ENCODE measurements at places on chromosomes 12 and 14.
A peak's percentile ranks its signal among the peaks of the same experiment; 100 is the strongest.

- no peak overlapping the region for H3K4me3 ChIP-seq
- no peaks in the 10 kb centered on the region for H3K36me3 ChIP-seq
- no peak for DNase-seq
- H3K27me3 ChIP-seq, result no peaks in the 10 kb centered on the region
Observed at GRCh38 chr12:67052981-67053380, 216.2 kb upstream of the CAND1 start.

GRCh38 chr12:46332260-46332659, 40.3 kb downstream of the SLC38A2 start:
- no peaks in the 10 kb centered on the region for H3K27me3 ChIP-seq
- H3K36me3 ChIP-seq, result no peaks in the 10 kb centered on the region
- no peak overlapping the region for H3K27ac ChIP-seq
- no peak overlapping the region for H3K4me3 ChIP-seq

GRCh38 chr12:120013659-120014380, 24.8 kb downstream of the BICDL1 start:
- no peak overlapping the region for H3K27ac ChIP-seq
- no peak for DNase-seq
- H3K4me3 ChIP-seq, result no peak overlapping the region
- H3K27me3 ChIP-seq, result no peaks in the 10 kb centered on the region
- no peaks in the 10 kb centered on the region for H3K4me1 ChIP-seq

DNA sequence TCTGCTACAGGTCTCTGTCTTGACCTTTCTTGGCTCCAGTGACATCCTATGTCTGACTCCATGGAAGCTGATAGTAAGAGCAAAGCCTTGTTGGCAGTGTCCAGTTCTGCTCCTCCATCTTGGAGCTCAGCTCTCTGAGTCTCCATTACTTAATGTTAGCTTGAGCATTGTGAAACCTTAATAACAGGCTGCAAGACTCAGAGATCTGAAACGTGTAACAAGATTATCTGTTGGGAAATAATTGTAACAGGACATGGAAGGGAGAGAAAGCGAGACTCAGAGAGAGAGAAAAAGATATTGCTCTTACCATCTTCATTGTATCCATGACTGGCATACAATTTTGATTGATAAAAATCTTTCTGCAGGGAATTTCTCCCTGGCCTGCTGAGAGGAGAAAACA, 1365.7 kb downstream of the AACS start:
- H3K27me3 ChIP-seq, result no peaks in the 10 kb centered on the region
- no peak overlapping the region for H3K4me3 ChIP-seq
- DNase-seq, result no peak
- no peak overlapping the region for H3K27ac ChIP-seq

GRCh38 chr12:62282057-62282774, 22.0 kb downstream of the USP15 start:
- H3K4me1 ChIP-seq, result no peaks in the 10 kb centered on the region
- no peak for DNase-seq
- no peak overlapping the region for H3K27ac ChIP-seq

GRCh38 chr12:106108185-106108835, 30.4 kb downstream of the NUAK1 start:
- H3K27ac ChIP-seq, result peak overlapping the region; percentile 61
- H3K4me1 ChIP-seq, result peaks cover 93% of the 10 kb centered on the region
- H3K4me3 ChIP-seq, result no peak overlapping the region

DNA sequence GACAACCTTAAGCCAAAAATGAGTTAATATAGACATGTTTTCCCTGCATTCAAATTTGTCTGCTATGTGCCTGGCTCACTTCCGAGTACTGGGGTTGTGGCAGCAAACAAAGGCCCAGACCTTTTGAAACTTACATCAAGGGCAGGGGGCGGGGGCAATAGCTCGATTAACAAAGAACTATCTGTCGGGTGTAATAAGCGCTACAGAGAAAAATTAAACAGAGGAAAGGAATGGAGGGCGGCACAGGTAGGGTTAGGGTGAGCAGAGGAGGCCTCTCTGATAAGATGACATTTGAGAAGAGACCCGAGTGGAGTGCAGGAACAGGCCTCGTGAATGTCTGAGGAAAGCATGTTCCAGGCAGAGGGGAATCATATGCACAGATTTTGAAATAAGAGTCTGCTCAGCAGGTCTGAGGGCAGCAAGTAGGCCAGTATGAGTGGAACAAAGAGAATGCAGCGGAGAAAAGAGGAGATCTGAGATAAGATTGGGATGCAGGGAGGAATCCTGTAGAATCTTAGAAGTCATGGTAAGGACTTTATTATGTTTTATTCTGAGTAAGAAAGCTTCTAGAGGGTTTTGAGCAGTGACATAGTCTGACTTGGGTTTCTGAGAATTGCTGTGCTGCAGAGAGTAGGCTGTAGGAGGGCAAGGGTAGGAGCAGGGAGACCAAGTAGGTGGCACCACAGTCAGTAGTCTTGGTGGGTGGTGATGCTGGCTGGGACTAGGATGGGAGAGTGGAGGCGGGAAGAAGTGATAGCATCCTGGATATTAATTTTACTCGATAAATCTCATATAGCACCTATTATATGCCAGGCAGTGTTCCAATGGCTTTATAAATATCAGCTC, 52.6 kb downstream of the BICDL1 start:
- no peak overlapping the region for H3K4me3 ChIP-seq
- DNase-seq, result no peak
- no peaks in the 10 kb centered on the region for H3K36me3 ChIP-seq
- H3K27ac ChIP-seq, result no peak overlapping the region

DNA sequence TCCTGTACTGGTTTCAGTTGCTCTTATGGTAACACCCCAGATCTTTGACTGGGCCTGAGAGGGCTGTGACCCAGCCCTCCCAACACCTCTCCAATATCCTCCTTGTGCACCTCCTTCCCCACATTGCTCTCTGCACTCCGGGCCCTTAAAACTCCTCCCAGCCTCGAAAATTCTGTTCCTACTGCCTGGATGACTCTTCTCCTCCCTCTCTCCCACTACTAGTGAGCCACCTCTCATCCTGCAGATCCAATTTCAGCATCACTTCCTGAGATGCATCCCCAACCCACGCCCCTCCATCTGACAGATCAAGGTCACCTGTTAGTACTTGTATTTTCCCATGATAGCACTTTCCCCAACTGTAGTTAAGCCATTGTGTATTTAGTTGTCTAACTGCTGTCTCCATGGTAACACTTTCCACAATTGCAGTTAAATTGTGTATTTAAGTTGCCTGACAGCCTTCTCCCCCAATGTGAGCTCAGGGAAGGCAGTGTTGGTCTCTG, 11.5 kb upstream of the NT5DC3 start:
- H3K36me3 ChIP-seq, result no peaks in the 10 kb centered on the region
- no peak overlapping the region for H3K27ac ChIP-seq
- no peaks in the 10 kb centered on the region for H3K27me3 ChIP-seq
- DNase-seq, result no peak
- H3K4me1 ChIP-seq, result no peaks in the 10 kb centered on the region

- H3K4me1 ChIP-seq, result no peaks in the 10 kb centered on the region
- H3K27me3 ChIP-seq, result no peaks in the 10 kb centered on the region
- DNase-seq, result no peak
- peaks cover 62% of the 10 kb centered on the region for H3K36me3 ChIP-seq
- H3K4me3 ChIP-seq, result no peak overlapping the region
Observed at GRCh38 chr14:91167380-91167770, 53.5 kb downstream of the DGLUCY start.

DNA sequence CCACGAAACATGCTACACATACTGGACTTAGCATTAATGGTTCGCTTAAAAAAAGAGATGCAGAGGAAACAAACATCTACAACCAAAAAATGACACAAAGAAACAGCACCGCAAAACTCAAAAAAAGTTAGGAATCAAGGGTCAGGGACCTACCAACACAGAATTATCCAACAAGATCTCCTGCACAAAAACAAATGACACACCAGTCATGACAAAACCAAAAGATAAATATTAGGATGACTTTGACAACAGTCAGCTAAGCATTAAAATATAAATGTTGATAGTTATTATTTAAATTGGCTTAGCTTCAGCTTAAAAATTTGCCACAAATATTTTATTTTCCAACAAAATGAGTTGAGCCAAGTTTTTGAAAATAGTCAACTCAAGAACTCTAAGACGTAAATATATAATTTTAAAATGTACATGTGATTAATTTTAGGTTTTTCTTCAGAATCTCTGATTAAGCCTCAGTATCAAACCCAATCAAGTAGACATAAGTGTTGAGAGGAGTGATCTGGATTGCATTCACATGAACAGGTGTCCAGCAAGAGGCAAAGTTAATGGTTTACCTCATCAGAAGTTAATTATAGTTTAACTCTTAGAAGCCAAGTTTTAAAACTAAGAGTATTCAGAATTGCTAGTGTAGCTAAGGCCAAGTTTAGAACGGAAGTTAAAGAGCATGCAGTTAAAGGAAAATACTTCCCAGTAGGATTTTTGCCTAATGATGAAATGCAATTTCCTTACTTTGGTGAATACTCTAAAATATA, 79.9 kb downstream of the HEATR5A start:
- H3K4me1 ChIP-seq, result no peaks in the 10 kb centered on the region
- H3K27me3 ChIP-seq, result no peaks in the 10 kb centered on the region
- DNase-seq, result no peak
- no peak overlapping the region for H3K4me3 ChIP-seq

GRCh38 chr12:78898416-78898815, 33.8 kb downstream of the SYT1 start:
- H3K4me1 ChIP-seq, result no peaks in the 10 kb centered on the region
- DNase-seq, result no peak
- H3K4me3 ChIP-seq, result no peak overlapping the region
- H3K27me3 ChIP-seq, result no peaks in the 10 kb centered on the region

- no peaks in the 10 kb centered on the region for H3K36me3 ChIP-seq
- no peak overlapping the region for H3K4me3 ChIP-seq
- no peaks in the 10 kb centered on the region for H3K4me1 ChIP-seq
- no peaks in the 10 kb centered on the region for H3K27me3 ChIP-seq
- H3K27ac ChIP-seq, result no peak overlapping the region
Observed at GRCh38 chr12:131673888-131674257, 37.0 kb upstream of the SFSWAP start.

GRCh38 chr12:120181991-120182631, 12.4 kb downstream of the GCN1 start:
- H3K4me1 ChIP-seq, result no peaks in the 10 kb centered on the region
- H3K27ac ChIP-seq, result no peak overlapping the region
- H3K27me3 ChIP-seq, result no peaks in the 10 kb centered on the region
- H3K4me3 ChIP-seq, result no peak overlapping the region
- DNase-seq, result no peak

DNA sequence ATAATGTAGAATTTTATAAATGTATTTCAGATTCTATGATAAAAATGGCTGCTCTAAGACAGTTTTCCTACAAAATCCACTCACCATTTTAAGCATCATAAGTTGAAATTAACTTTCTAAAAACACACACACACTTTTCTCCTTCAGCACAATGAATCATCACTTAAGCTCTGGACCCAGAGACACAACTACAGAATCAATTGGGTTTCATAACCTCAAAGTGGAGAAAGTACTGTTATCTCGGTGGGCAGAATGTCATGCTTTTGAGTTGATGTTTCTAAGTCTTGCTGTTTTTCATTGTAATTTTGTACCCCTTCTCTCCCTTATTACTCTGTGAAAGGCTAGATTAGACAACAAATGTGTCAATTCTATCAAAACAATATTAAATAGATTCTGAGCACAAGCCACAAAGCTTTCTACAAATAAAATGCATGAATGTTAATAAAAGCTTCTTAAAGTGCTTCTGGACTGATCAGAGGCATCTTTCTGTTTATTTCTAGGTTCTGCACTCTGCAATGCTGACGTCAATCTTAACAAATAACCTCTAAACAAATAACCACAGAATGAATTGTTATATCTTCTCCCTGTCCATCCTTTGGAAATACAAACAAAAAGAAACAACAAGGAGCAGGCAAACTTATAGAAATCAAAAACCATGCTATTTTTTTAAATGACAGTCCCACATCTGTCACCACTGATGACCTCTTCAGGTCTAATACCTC, 8.2 kb downstream of the IPO8 start:
- peaks cover 9% of the 10 kb centered on the region for H3K36me3 ChIP-seq
- DNase-seq, result no peak
- H3K4me3 ChIP-seq, result no peak overlapping the region
- no peak overlapping the region for H3K27ac ChIP-seq
- H3K4me1 ChIP-seq, result no peaks in the 10 kb centered on the region

GRCh38 chr14:96746101-96746500, 51.1 kb upstream of the VRK1 start:
- no peaks in the 10 kb centered on the region for H3K36me3 ChIP-seq
- H3K4me3 ChIP-seq, result no peak overlapping the region
- no peaks in the 10 kb centered on the region for H3K27me3 ChIP-seq
